Mammary epithelial cell (primary cell): ENCODE measurements at places on chromosomes 7 and 10.

DNA sequence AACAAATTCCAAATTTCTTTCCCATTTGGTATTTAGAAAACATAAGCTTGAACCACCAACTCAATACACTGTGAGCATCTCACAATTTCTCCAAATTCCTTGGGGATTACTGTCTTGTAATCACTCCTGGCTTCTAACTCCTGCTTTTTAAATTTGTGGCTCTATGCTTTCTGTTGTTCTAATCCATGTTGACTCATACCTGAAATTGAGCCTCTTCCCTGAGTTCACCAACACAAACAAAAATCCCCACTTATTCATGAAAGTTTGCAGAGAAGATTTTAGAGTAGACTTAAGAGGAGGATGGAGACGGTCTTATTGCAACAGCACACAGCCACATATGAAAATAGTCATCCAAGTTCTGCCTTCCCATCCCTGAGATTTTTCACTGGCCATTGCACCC is 252.5 kb downstream of the PTEN start:
- DNase-seq, result peak; percentile 58

- no peak for DNase-seq
These were observed 12.6 kb upstream of the PRDX3 start for GRCh38 chr10:119190954-119191785.

DNA sequence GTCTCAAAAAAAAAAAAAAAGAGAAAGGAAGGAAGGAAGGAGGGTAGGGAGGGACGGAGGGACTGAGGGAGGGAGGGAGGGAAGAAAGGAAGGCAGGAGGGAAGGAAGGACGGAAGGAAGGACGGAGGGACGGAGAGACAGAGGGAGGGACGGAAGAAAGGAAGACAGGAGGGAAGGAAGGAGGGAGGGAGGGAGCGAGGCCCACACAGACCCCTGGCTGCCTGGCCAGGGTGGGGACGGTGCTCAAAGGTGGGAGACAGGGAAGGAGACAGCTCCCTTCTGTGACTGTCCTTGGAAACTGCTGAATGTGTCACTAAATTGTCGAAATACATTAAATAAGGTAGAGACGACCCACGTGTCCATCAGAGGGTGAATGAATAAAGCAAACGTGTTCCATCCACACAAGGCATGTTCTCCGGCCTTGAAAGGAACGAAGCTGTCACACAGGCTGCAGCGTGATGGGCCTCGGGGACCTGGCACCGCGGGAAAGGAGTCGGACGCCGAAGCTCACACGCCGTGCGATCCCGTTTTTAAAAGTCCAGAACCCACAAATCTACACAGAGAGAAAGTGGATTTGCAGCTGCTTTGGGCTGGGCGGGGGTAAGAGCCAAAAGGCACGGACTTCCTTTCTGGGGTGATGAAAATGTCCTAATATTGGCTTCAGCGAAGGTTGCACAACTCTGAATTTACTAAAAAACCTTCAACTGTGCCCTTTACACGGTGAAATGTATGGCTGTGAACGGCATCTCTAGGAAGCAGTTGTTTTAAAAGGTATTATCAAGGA is 23.3 kb downstream of the ADAP1 start:
- DNase-seq, result no peak

DNA sequence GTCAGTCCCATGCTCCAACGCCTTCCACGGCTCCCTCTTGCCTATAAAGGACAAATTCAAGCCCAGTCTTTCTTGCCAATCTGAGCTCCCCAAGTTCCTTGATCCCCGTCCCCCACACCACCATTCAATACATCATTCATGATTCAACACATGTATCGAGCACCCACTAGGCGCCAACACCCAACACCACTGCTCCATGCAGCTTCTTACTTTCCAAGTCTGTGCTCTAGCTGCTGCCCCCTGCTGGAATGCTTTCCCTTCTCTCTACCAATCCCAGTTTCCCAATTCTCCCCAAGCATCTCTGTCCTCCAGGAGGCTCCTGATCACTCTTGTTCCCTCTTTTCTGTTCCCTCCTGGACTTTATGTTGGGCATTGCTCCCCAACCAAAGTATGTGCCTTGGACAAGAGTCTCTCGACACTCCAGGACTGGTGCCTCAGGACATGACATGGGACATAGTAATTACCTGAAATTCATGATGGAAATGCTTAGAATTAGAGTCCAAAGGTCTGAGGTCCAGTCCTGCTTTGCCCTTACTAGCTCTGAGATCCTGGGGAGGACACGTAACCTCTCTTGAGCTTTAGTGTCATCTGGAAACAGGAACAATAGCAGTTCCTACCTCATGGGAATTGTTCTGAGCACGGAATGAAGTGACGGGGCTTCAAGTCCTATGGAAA is 172.7 kb downstream of the NEURL1 start:
- DNase-seq, result no peak

DNA sequence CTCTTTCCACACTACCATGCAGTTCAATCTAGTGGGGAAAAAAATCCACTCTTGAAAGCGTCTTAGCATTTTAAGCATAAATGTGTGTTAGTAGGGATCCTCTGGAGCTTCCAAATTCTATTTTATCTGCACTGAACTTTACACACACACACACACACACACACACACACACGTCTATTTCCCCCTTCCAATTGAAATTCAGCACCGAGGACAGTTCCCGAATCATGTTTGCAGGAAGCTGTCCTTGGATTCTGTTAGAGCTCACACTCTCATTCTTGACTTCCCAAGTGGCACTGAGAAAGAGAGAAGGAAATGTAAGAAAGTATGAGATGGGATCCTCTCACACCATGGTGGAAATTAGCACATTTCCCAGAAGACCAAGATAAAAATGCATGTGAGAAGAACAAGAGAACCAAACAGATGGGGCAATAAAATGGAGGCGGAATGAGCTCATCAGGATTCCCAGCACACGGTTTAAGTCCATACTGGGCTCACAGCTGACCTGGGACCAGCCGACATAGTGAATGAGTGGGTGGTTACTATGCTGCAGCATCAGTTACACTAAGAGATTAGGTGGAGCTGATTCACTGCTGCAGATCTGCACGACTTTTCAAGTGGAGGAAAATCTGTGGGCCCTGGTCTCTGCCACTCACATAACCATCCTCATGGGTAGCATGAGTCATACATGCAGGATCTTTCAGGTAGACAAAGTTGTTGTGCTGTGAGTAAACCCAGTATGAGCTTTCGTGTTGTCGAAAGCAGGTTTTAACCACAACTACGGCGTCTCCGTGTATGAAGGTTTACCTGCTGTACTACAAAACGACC is 3.3 kb upstream of the NPTX2 start:
- peak; percentile 27 for DNase-seq

- DNase-seq, result no peak
These were observed 182.6 kb upstream of the FEZF1 start for GRCh38 chr7:122487131-122487530.
